ENCODE measurements at places on chromosomes 1 and 21.

DNA sequence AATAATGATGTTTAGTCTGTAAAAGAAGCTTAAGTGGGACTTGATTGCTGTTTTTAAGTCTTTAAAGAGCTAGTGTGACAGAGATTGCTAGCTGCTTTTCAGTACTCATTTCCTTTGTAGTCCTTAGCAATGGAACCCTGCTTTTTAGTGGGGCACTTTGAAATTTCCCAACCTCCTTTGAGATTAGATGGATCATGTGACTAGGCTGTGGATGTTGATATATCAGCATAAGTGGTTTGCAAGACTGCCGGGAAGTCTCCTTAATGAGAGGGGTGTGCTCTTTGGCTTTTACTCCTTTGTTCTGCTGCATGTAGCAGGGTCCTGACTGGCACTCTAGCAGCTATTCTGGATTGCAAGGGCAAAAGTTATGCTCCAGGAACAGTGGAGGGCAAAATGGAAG is 11.2 kb upstream of the RCOR3 start:
- DNase-seq = no peak

DNA sequence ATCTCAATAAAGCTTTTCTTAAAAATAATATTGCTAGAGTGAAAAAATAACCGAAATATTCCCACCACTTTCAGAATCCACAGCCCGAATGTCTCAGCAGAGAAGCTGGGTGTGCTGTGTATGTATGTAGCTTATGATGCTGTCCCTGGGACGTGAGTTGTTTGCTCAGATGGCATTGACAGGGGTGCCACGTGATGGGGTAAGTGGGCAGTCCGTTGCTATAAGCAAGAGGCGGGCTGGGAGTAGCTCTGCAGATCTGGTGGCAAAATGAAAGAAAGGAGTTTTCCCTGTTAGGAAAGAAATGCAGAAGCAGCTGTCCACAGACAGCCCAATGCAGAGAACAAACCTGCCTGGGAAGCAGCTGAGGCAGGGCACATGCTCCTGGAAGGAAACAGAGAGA is 3.8 kb upstream of the FAM20B start:
- peak; percentile 36 for DNase-seq

- DNase-seq = no peak
Observed at GRCh38 chr1:116273042-116273783, 99.8 kb upstream of the ATP1A1 start.

DNA sequence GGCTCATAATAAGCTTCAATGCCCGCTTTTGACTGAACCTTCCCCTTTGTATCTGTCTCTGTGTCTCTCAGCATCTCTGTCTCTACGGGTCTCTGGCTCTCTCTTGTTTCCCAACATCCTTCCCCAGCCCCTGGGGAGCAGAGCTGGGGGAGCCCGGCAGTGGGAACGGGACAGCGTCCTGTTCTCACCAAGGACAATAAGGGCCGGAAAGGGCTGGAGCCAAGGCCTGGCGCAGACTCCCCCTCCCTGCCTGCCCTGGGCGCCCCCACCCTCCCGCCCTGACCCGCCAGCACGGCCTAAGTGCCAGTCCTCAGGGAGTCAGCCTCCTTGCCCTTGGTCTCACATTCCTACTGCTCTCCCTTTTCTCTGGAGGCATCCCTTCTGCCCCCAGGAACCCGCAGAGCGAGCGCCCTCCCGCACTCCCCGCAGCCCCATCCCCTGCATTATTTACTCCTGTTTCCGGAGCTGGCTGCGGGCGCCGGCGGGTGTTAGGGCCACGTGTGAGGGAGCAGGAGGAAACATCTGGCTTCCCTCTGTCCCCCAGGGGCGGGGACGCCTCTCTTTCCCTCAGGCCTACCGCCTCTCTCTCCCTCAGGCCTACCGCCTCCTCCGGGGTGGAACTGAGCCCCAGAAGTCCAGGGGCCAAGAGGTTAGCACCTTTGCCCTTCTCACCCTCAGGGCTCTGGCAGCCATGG is 6.5 kb downstream of the KRTCAP2 start:
- no peak for DNase-seq

DNA sequence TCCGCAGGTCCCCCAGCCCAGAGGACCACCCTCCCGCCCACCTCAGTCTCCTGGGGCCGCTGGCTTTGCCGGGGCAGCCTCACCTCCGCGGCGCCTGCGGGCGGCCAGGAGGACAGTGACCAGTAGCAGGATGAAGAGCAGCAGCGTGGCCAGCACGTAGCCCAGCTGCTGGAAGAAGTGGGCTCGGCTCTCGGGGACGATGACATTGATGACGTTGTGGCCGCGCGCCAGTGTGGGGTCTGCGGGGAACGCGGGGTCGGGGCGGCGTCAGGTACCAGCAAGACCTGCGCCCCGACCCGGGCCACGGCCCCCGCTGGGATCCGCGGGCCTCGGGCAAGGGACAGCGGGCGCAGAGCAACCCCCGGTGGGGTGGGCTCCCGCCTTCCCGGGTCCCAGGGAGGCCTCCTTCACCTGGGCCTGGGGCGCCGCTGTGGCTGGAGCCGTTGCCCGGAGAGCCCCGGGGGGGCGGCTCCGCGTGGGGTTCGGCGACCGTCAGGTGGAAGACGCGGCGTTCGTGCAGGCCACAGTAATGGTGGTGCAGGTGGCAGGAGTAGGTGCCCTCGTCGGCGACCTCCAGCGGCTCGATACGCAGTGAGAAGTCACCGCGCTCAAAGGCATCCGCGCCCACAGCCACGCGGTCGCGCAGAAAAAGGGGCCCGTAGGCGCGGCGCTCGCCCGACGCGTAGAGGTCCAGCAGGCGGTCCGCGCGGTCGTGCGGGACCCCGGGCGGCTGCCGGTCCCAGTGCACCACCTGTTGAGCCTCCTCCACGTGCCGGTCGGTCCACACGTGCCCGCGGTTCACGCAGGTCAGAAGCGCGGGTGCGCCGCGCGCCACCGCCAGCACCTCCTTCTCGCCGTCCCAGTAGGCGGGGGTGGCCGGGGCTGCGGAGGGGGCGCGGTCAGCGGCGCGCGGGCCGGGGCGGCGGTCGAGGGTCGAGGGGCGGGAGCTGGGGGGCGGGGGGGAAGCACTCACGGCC is 3.8 kb downstream of the MXRA8 start:
- no peak for DNase-seq

DNA sequence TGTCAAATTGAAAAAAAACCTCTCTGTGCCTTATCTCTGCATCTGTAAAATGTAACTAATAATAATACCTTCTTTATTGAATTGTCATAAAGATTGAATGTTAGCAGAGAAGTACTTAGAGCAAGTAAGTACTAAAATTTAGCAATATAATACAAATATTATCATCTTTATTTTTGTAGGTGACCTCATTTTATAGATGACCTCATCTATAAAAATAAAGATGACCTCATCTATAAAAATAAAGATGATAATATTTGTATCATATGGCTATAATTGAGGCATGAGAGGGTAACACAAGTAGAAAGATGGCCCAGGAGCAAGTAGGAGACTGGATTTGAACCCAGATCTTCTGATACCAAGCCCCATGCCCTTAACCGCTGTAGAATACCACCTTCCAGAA is 193.2 kb upstream of the FOXD3 start:
- no peak for DNase-seq

DNA sequence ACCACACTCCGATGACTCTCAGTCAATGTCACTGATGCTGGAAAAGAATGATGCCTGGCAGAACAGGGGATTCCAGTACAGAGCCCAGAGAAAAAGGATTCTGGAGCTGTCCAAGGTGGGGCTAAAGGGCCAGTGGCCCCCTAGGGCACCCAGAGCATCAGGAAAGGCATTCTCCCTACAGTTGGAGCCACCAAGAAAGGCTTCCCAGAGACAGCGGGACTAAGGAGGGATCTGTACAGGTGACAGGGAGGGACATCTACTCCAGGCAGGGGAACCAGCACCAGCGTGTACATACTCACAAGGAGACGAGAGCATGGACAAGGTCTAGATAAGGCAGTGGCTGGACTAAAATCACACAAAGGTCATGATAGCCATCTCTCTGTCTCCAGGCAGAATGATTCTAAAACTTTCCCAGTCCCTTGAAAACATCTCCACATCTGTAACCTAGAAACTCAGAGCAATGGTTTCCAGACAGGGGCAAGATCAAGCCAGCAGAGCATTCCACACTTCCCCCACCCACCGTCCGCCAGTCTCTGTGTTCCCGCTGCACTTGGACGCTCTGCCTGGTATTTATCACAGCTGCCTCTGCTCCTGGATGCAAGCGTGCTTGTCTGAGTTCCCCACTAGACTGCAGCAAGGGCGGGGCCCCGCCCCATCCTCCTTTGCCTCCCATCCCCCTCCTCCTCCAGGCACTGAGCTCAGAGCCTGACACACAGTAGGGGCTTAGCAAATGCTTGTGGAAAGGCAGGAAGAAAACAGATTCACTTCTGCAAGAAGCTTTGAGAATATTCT is 111.6 kb upstream of the ZC3H12A start:
- no peak for DNase-seq

GRCh38 chr21:31117128-31117916 is 79.0 kb upstream of the KRTAP19-8 start:
- no peak for DNase-seq

DNA sequence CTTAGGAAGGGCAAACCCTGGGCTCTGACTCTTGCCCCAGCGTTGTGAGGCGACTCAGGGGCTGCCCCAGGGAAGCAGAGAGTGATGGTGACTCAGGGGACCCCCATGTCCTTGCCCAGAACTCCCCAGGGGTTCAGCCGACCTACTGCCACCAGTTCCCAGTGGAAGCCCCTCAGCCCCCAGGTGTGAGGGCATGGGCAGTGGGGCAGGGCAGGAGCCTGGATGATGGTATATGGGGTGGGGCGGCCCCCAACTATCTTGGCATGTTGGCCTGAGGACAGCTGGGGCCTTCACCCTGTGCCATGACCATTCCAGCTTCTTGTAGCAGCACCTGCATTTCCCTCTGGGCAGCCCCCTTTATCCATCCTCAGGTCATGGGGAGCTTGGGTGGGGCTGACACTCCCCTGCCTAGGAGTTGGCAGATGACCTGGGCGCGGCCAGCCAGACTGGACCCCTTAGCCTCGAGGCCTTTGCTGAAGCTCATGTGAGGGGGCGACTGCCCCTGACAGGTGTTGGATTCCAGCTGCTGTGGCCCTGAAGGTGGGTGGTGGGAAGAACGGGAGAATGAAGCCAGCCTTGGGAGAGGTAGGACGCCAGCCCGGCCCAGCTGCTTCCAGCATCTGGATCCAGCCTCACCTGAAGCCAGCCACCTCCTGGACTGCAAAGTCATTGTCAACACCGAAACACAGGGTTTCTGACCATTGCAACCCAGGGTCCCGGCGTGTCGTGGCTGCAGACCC is 1.8 kb upstream of the FNDC10 start:
- DNase-seq = no peak

GRCh38 chr1:7535016-7535415 is 236.1 kb upstream of the VAMP3 start:
- DNase-seq = no peak

GRCh38 chr1:37998913-37999429 is 6.3 kb downstream of the FHL3 start:
- peak; percentile 56 for DNase-seq

DNA sequence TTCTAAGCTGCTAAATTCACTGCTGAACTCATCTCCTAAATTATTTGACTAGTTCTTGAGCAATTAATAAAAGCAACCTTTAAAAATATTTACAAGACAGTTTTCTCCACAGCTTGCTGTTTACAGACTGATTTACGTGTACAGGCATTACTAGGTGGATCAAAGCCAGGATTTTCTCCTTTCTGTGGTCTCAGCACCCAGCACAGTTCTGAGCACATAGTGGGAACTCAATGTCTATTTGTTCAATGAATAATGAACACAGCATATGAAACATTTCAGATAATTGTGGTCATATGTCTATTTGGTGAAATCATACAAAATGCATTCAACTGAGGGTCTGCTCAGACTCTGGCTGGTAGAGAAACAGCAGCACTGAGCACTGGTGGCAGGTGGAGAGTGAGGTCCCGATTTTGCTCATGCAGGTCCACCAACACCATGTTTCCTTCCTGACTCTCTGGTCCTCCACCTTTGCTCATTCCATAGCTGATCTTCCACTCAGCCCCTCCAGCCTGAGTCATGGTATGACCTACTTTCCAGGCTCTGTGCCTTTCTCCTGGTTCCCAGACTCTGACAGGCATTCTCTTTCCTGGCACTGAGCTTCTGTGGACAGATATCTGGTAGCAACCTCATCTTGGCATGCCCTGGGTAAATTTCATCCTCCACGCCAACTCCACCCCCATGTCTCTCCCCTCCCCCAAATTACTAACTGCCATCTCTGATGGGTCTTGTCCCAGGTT is 311.3 kb downstream of the TGFB2 start:
- no peak for DNase-seq

DNA sequence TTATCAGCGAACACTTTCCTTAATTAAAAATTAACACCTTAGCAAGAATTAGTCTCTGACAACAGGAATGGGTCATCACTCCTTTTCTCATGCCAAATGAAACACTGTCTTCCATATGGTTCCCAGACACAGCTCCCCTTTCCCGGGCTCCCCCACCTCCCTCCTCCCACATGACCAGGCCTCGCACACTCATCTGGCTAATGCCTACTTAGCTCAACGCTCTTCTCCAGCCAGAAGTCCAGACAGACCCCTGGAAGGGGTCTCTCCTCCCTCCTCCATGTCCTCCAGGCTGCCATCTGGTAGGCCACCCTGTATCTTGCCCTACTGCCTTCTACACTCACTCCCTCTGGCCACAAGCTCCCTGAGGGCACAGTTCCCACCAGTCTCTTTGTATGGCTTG is 39.9 kb downstream of the KCNC4 start:
- no peak for DNase-seq

GRCh38 chr1:206545351-206545750 is 38.0 kb downstream of the RASSF5 start:
- no peak for DNase-seq

DNA sequence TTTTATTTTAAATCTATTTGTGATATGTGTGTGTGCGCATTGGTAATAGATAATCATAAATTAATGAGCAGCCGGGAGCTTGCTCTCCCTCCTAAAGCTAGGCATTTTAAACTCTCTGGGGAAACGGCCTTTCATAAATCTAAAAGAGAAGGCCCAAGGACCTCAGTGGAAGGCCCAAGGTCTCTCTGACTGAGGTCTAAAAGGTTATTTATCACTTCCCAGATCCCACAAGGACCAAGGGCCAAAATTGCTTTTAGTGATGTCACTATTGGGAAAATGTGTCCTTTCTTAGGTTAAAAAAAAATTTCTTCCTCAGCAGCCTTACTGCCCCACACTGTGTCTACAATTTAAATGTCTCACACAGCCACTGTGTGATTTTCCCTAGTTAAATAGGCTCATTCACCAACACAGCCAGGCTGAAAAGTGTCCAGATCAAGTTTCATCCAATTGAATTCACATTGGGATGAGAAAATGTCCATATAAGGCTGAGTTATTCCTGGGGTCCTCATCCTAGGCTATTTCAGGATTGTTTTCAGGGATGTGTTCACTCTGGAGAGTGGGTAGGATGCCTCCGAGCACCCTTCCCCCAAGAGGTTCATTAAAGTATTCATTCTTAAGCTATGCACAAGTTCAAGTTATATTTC is 46.1 kb downstream of the SLC44A3 start:
- no peak for DNase-seq

- no peak for DNase-seq
Observed at GRCh38 chr1:92748138-92748537, 36.8 kb downstream of the EVI5 start.

DNA sequence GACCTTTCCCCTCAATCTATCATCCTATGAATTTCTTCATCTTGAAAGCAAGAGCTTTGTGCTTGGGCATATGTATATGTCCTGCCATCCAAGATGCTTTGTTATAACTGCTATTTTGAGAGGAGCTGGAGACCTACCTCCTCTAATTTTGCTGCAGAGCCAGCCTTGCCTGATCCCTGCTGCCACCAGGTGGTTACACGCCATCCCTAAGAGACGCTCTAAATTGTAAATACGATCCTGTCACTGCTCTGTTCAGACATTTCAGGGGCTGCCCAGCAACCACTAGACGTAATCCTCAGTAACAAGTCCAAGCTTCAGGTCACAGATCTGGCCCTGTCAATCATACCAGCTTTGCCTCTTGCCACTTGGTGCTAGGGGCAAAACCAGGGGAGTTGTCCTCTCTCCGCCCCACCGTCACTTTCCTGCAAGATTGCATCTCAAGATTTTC is 32.9 kb downstream of the GPA33 start:
- DNase-seq = no peak

Data from tibial artery (tissue), 4 donors.